ENCODE measurements at places on chromosomes 4 and X. TPM values are rescaled to one million over a fixed set of nuclear protein-coding genes. Genes with fewer than 3 reads are reported as not detected.

RGS12 gene
- total RNA-seq: 19.0 TPM

DNA sequence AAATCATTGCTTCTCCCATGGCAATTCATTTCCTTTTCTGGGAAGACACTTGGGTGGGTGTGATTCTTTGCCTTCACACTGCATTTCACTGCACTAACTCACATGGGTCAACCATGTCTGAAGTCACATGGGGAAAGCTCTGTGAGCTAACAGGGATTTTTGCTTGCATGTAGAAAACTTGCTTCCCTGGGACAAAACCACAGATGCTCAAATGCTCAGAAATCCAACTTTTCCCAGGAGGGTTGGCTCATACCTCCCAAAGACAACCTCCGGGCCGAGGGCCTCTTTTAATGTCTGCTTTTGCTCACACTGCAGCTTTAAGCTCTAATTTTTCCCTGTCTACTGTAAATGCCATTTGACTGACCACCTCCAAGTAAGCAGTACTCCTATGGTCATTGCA, 1695.2 kb downstream of the STIM2 start:
- no peak for DNase-seq
- H3K36me3 ChIP-seq: no peaks in the 10 kb centered on the region
- no peak overlapping the region for H3K4me3 ChIP-seq
- no peaks in the 10 kb centered on the region for H3K4me1 ChIP-seq
- no peak overlapping the region for H3K27ac ChIP-seq

DNA sequence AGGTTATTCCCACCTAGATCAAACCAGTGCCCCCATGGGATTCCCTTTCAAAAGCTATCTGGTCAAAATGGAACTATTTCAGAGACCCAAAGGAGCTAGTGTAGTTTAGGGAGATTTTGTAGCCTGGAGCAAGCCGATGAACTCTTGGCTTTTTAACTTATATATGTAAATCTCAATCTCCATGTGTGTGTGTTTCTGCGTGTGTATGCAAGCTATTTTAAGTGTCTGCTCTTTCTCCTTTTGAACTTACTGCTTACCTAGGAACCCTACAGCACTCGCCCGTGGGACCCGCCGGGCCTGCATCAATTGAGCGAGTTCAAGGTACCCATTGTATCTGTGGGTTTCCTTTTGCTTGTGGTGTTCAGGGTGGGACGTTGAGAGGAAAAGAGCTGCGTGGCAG, 10.4 kb downstream of the CSTF2 start:
- H3K27ac ChIP-seq: no peak overlapping the region
- no peaks in the 10 kb centered on the region for H3K27me3 ChIP-seq
- no peak for DNase-seq
- H3K4me1 ChIP-seq: no peaks in the 10 kb centered on the region
- H3K36me3 ChIP-seq: peaks cover 25% of the 10 kb centered on the region
- H3K4me3 ChIP-seq: no peak overlapping the region

DNA sequence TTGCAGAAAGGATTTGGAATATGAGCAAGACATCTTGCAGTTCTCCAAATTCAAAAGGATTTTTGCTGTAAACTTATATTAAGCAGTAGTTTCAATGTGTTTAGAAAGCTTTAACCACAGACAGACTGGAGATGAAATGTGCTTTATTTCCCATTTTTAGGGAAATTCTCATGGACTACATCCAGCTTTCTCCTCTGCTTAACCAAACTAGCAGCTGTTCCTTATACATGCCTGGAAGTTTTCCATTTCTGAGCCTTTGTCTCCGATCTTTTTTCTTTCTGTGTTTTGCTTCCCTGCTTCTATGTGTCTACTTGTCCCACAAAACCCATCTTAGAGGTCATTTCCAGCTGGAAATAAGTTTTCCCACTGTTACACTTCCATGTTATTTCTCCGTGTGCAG, 41.6 kb downstream of the TMA16 start:
- no peak for DNase-seq
- H3K27me3 ChIP-seq: no peaks in the 10 kb centered on the region
- peaks cover 7% of the 10 kb centered on the region for H3K4me1 ChIP-seq
- H3K27ac ChIP-seq: no peak overlapping the region
- no peak overlapping the region for H3K4me3 ChIP-seq

UGT2B15 gene
- total RNA-seq: not detected

BEND2 gene
- total RNA-seq: not detected

DNA sequence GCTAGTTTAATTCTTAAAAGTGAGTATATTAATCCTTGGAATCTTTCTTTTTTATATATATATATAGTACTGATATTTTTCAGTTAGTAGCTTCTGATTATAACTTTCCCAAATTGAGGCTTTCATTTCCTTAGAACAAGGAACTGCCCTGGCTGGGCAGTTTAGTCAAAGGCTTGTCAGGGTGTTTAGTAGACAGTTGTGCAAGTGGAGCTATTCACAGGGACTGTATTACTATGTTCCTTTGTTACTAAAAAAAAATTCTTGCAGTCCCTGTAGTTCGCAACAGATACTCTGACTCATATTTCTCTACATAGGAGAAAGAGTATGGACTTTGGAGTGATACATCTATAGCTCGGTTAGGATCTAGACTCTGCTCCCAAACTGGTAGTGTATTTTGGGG, 20.8 kb downstream of the USO1 start:
- peak overlapping the region; percentile 28 for H3K27ac ChIP-seq
- H3K4me1 ChIP-seq: no peaks in the 10 kb centered on the region
- DNase-seq: no peak
- no peak overlapping the region for H3K4me3 ChIP-seq

GRCh38 chr4:164949448-164950143, 27.9 kb downstream of the TRIM61 start:
- no peaks in the 10 kb centered on the region for H3K36me3 ChIP-seq
- H3K4me1 ChIP-seq: no peaks in the 10 kb centered on the region
- peak; percentile 65 for DNase-seq
- H3K27me3 ChIP-seq: no peaks in the 10 kb centered on the region
- H3K27ac ChIP-seq: no peak overlapping the region

DNA sequence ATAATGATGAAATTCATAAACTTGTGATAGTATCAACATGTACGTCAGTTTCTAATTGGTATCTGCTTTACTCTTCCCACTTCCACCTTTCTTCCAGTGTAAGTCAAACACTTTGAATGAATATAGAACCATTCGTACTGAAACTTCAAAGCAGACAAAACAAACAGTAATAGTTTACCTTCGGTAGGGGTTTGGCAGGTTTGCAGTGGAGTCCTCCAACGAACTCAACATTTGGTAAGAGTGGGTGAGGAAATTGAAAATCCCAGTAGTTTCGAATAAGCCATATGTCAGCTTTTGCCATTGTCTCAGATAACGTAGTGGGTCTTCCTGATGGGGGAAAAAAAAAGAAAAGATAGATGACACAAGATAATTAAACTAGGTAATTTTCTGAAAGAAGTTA, 2.2 kb downstream of the UGT2B4 start:
- no peak overlapping the region for H3K27ac ChIP-seq
- no peaks in the 10 kb centered on the region for H3K36me3 ChIP-seq
- no peaks in the 10 kb centered on the region for H3K4me1 ChIP-seq
- H3K27me3 ChIP-seq: no peaks in the 10 kb centered on the region
- no peak overlapping the region for H3K4me3 ChIP-seq

- H3K36me3 ChIP-seq: no peaks in the 10 kb centered on the region
- peaks cover 27% of the 10 kb centered on the region for H3K27me3 ChIP-seq
- H3K4me3 ChIP-seq: no peak overlapping the region
- H3K27ac ChIP-seq: no peak overlapping the region
- peaks cover 10% of the 10 kb centered on the region for H3K4me1 ChIP-seq
Observed at GRCh38 chr4:2458546-2459491, 10.1 kb upstream of the RNF4 start.

DNA sequence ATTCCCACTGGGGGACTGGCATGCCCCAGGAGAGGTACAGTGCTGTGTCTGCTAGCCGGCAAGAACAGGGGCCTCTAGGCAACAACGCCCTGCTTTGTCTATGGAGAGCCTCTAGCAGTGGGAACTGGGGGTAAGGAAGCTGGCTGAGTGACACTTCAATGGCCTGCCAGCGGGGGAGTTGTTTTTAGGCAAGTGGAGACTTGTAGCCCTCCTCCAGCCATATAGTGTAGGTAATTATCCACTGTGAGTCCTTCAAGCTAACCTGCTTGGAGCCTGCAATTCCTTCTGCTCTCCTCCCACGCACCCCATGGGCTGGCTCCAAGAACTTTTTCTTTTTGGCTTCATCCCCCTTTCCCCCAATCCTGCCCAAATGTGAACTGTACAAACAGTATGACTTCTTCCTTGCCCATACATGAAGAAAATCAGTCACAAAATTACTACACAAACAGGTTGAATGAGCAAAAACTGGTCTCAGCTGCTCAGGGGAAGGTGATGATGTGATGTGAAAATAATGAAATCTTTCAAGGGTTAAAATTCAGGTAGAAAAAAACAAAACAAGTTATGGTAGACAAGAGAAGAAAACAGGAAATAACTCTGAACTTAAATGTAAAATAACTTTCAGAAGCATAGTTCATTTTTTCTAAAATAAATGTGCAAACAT, 33.1 kb downstream of the LEF1 start:
- DNase-seq: peak; percentile 88
- H3K27ac ChIP-seq: no peak overlapping the region
- peaks cover 23% of the 10 kb centered on the region for H3K4me1 ChIP-seq
- no peaks in the 10 kb centered on the region for H3K36me3 ChIP-seq
- H3K27me3 ChIP-seq: 0 out of 2 replicates have a peak, but pooled peaks cover 2% of the 10 kb centered on the region

- no peak overlapping the region for H3K27ac ChIP-seq
- DNase-seq: no peak
- H3K4me3 ChIP-seq: no peak overlapping the region
- no peaks in the 10 kb centered on the region for H3K36me3 ChIP-seq
Observed at GRCh38 chrX:8737883-8738282, 5.9 kb upstream of the ANOS1 start.

LNX1 gene
- total RNA-seq: 7.3 TPM

- H3K36me3 ChIP-seq: no peaks in the 10 kb centered on the region
- DNase-seq: no peak
- H3K4me3 ChIP-seq: no peak overlapping the region
- H3K27me3 ChIP-seq: no peaks in the 10 kb centered on the region
Observed at GRCh38 chrX:109831326-109831985, 98.4 kb upstream of the ACSL4 start.

GPC4 gene
- 183 TPM for total RNA-seq

DNA sequence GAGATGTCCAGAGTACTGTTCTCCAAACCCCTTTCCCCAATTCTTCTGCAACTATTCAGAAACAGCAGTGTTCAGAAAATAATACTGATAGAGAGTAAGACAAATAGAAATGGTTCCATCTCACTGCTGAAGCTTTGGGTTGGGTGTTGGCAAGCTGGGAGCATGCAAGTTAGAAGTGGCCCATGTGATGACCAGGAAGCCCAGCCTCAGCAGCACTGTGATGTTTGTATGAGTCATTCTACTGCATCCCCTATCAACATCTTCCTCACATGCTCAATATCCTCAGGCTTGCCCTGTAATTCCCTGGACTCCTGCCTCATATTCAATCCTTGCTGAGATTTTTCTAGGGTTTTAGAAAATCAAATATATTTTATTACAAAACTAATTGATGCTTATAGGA, 96.5 kb downstream of the CHRDL1 start:
- H3K4me3 ChIP-seq: no peak overlapping the region
- no peaks in the 10 kb centered on the region for H3K36me3 ChIP-seq
- H3K27me3 ChIP-seq: no peaks in the 10 kb centered on the region
- no peaks in the 10 kb centered on the region for H3K4me1 ChIP-seq
- H3K27ac ChIP-seq: no peak overlapping the region
- DNase-seq: no peak

TRMT10A gene
- total RNA-seq: 4.5 TPM

GRCh38 chr4:7941965-7942496, 2.4 kb upstream of the AFAP1 start:
- H3K36me3 ChIP-seq: no peaks in the 10 kb centered on the region
- H3K27ac ChIP-seq: no peak overlapping the region
- no peak for DNase-seq
- H3K4me1 ChIP-seq: peaks cover 21% of the 10 kb centered on the region
- H3K4me3 ChIP-seq: no peak overlapping the region

PWWP3B gene
- 1.1 TPM for total RNA-seq

LINC00632 gene
- total RNA-seq: 23.5 TPM

DNA sequence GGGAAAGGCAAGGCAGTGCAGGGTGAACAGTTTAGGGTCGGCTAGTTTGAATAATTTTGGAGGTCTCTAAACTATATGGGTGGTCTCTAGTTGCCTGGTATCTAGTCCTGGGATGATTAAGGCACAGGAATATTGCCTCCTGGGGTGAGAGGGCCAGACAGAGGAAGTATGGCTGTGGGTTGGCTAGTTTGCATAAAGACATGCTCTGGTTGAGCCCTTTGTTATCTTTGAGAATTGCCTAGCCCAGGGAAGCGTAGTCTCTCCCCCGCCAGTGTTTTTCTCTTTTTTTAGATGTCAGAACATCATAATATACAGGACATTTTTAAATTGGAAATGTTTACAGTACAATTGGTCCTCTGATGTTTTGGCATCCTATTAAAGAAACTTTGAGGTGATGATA, 163.5 kb downstream of the PWWP3B start:
- no peaks in the 10 kb centered on the region for H3K36me3 ChIP-seq
- DNase-seq: no peak
- no peaks in the 10 kb centered on the region for H3K4me1 ChIP-seq
- no peak overlapping the region for H3K4me3 ChIP-seq

DNA sequence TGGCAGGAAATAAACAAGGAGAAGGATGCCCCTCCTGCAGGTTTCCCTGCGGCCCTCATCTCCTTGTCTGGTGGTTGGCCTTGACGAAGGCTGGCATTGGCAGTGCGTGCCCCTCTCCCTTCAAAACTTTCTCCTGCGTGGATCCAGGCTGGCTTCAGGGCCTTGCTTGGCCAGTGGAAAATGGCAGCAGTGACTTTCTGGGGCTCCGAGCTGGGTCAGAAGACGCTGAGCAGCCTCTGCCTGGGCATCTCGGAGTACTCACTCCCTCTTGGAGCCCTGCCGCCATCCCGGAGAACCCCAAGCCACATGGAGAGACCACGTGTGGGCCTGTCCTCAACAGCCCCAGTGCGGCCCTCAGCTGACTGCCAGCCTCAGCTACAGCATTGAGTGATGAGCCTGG, 39.5 kb downstream of the ADRA2C start:
- H3K27me3 ChIP-seq: no peaks in the 10 kb centered on the region
- peaks cover 25% of the 10 kb centered on the region for H3K4me1 ChIP-seq
- no peak for DNase-seq

GRCh38 chrX:78075787-78076389, 28.2 kb upstream of the PGK1 start:
- H3K27me3 ChIP-seq: no peaks in the 10 kb centered on the region
- no peaks in the 10 kb centered on the region for H3K4me1 ChIP-seq
- DNase-seq: no peak
- H3K36me3 ChIP-seq: no peaks in the 10 kb centered on the region
- H3K4me3 ChIP-seq: no peak overlapping the region

MGARP gene
- 2.4 TPM for total RNA-seq
